ENCODE measurements at places on chromosomes 3 and 15.

- no peak for DNase-seq
Measured at GRCh38 chr3:129502641-129503408, 25.6 kb upstream of the RHO start.

DNA sequence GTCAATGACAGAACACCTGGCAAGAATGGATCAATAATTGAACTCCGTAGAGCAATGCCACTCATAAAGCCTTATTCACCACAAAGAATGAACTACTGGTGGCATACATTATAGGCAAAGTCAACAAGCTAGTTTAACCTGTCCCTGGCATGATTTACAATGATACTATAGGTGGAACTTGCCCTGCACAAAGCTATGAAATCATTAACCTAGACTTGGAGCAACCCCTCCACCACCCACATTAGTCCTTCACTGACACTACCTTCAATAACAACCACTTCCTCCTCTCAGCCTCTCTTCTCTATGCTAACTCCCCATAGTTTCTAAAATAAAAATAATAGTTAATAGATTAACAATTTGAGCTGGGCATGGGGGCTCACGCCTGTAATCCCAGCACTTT, 54.4 kb downstream of the ACAP2 start:
- no peak for DNase-seq

- no peak for DNase-seq
Measured at GRCh38 chr15:22891426-22892210, 53.2 kb downstream of the NIPA2 start.

DNA sequence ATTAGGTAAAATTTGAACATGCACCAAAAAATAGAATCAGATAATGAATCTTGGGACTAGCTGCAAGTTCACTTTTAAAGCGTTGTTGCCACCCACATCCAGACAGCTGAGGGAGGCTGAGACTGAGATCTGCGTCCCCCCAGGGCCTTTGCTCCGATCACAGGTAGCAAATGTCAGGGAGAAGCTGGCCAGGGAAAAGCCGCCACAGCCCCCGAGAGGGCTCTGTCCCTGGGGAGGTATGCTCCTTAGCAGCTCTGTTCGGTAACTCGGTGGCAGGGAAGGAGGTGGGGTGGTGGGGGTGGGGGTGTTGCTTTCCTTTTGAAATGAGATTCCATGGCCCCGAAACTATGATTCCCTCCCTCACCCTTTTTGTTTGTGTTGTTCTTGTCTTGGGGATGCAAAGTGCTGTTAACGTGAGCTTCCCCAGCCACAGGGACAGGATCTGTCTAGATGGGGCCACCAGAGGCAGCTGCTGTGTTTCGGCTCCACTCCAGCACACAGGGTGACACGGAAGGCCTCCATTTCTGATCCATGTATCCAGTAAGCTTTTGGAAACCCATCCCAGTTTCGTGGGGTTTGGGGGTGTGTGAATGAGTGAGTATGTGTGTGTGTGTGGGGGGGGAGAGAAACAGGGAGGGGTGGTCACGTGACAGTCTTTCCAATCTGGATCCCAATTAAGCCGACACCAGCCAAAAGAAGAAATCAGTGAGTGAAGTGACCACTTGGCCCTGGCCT, 1.1 kb upstream of the MINAR1 start:
- peak; percentile 22 for DNase-seq

DNA sequence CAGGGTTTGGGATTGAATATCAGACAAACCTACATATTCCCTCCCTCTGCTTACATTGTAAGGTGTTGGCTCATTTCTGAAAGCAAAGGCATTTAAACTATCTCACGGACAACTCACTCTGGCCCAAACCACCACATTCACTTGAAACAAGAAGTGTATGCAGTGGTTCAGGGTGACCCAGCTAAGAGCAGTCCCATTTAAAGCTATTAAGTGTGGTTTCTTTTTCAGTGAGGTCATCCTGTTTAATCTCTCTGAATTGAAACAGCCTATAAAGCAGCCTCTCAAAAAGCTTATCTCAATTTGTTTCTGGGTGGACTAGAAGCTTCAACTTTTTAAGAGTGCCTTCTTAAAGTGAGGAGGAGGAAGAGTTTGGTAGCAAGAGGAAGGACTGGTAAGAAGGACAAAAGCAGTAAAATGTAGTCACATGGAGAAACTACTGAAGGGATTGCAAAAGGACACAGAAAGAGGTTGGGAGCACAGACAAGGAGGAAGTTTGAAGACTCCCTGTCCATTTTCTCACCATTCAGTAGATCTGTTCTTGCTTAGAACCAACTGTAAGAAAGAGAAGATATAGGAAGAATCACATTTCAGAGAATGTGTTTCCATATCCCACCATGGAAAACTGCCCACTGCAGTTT, 151.6 kb downstream of the TMCO5A start:
- DNase-seq, result no peak

DNA sequence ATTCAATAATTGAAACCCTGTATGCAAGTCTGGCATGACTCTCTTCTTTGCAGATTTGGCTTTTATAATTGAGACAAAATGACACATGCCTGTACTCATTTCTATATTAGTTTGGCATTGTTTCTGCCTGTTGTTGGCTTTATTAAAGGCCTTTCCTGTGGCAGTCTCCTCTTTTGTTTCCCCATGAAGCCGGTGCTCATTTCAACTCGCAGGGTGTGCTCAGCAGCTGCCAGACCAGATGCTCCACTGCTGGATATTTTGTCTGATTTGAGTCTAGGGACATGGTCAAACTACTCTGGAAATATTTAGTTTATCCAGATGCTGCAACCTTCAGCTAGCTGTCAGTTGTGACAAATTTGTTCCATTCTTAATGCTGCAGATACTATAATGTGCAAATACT, 445.3 kb downstream of the NAALADL2 start:
- no peak for DNase-seq

DNA sequence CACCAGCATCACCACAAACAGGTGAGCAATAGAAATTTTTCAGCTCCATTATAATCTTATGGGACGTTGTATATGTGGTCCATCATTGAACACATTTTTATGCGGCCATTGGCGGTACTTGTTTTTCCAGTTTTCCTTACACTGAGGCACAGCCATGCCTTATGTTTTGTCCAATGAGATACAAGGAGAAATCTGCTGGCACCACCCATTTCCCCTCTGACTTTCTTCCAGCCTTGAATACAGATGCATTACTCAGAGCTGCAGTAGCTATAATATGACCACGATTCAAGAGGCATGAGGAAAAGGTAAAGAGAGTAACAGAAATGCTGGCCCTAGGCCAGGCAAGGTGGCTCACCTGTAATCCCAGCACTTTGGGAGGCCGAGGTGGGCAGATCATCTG, 9.0 kb upstream of the PIK3R4 start:
- DNase-seq, result no peak

DNA sequence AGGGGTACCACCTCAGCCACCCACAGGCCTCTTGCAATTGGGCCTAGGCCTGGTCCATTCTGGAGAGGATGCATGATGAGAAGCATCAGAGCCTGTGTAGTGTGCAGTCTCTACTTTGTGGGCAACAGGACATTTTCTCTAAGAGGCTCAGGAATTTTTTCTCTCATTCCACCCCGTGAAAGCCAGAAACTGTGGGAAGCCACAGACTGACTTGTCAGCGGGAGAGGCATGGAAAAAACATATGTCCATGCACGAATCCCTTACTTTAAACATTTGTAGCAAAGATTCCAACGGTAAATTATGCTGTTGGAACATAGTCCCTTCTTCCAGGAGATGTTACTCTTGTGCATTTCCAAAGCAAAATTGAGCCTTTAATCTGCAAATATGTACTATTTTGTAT, 196.5 kb downstream of the KLHL25 start:
- no peak for DNase-seq

DNA sequence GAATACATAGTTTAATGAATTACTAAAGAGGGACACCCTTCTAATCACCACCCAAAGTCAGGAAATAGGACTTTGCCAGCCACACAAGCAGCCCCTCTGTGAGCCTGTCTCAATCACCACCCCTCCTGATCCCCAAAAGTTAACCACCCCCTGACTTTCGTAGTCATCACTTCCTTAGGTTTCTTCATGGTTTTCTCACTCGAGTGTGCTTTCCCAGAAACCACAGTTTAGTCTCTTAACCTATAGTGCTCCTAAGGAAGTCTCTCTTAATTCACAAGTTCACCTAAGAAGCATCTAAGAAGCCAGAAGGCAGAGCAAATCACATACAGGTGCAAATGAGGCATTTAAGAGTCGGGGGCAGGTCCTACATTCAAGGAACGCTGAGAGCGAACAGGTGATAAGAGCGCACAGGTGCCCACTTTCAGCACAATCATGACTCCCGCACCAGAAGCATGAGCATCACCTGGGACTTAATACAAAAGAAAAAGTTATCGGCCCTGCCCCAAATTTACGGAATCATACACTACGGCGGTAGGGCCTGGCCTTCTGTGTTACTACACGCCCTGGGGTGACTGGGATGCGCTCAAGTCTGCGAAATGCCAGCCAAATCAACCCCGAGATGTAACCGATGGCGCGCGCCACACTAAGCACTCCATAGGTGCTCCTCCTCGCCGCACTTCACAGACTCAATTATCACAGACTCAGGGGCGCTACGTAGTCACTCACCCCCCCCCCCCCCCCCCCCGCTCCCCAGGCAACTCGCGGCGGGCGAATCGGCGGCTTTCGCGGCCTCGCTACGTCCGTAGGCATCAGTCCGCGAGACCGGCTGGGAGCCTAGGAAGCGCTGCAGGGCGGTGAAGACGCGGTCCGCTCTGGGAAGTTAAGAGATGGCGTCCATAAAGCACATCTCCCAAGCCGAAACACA, 815 bp downstream of the ULK4 start:
- peak; percentile 75 for DNase-seq

DNA sequence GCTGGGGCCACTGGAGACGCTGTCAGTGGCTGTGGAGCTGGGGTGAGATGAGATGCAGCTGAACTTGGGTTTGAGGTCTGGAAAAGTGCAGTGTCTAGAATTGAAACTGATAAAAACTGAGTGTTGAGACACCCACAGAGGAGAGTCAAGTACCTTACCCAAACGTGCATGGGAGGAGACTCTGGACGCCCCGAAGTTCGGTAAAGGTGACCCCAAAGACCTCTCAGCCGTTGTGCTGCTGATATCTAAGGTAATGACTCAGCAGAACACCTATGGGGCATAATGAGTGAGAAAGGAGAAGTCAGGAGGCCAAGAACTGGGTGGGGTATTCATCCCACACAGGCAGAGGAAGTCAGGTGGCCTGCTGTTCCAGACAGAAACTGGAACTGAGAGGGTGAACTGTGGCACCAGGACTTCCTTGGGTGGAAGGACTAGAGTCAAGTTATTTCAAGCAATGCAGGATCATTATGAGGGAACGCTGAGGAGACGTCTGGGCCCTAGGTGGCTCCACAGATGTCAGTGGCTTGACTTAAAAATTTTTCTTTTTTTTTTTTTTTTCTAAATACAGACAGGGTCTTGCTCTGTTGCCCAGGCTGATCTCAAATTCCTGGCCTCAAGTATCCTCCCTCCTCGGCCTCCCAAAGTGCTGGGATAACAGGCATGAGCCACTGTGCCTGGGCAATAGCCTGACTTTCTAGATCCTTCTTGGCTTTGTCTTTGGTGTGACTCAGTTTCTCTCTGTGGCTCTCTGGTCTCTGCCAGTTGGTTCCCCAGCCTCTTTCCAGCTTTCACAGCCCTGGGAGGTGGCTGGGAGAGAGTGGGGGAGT, 67.6 kb upstream of the GCNT3 start:
- DNase-seq, result no peak

- no peak for DNase-seq
Measured at GRCh38 chr15:27495963-27496459, 525.0 kb downstream of the GABRG3 start.

DNA sequence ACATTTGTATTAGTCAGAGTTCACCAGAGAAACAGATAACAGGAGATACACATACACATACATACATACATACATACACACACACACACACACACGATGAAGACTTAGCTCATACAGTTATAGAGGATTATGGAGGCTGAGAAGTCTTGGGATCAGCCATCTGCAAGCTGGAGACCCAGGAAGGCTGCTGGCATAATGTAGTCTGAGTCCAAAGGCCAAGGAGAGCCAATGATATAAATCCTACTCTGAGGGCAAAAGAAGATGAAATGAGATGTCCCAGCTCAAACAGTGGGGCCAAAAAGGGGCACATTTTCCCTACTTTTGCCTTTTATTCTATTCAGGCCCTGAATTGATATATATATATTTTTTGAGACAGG, 6.4 kb upstream of the TTC14 start:
- DNase-seq, result no peak

DNA sequence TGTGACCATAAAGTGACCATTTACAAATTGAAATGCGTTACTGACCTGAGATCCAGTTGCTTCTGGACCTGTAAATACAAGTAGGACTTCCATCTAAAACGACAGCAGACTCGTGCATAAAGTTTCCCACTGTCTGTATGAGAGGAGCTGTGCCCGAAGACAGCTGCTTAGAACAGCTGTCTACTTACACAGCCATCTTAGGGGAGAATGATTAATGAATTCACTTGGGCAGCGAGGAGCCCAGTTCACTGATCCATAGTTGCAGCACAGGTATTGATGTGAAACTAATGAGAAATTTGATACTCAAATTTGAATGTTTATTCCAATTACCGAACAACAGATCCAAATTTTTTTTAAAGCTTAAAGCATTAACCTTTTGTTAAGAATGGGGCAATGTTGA, 748.1 kb downstream of the NR2F2 start:
- DNase-seq, result no peak

DNA sequence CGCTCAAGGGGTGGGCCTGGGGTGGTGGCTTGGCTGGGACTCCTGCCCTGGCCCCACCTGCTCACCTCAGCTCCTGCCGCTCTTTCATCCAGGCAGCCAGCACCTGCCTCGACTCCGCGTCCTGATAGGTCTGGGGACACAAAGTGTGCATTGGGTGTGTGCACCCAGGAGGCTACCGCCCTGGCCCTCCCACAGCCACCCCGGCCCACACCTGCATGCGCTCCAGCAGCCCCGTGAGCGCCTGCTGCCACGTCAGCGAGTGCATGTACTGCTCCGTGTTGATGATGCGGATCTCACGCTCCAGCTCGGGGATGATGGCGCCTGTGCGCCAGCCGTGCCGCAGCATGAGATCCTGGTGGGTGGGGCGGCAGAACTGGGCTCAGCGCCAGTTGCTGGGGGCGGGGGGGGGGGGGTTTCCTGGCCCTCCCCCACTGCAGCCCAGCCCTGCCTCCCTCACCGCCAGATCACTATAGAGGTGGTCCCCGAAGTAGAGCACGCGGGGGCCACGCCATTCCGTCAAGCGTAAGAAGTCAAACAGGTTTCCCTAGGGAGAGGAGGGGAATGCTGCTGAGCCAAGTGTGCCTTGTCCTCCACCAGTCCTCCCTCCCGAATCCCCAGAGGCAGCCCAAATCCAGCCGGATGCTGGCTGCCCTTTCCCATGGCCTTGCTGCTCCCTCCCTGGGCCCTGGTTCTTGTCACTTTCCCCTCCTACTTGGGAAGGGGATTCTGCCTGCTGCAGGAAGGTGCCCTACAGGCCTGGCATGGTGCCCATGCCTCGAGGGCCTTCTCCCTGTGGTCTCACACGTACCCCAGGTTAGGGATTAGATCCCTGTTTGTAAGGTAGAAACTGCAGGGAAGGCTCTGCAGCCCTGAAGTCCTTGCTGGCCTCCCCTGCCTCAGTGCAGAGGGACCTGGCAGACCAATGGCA, 8.6 kb downstream of the NT5DC2 start:
- no peak for DNase-seq

- DNase-seq, result no peak
Measured at GRCh38 chr3:177194299-177194698, 3.0 kb downstream of the TBL1XR1 start.

GRCh38 chr3:15438983-15439382, 11.6 kb downstream of the EAF1 start:
- DNase-seq, result peak; percentile 72

GRCh38 chr3:3778641-3779270, 20.5 kb upstream of the LRRN1 start:
- no peak for DNase-seq

GRCh38 chr15:59555696-59556095, 55.9 kb upstream of the GCNT3 start:
- peak; percentile 72 for DNase-seq

- peak; percentile 43 for DNase-seq
Measured at GRCh38 chr3:173770011-173770410, 372.5 kb downstream of the NLGN1 start.

Data from cardiac fibroblast (primary cell).